Osteoblast (primary cell): ENCODE measurements at places on chromosomes 1 and 21. TPM values are rescaled to one million over a fixed set of nuclear protein-coding genes. Genes with fewer than 3 reads are reported as not detected.

The CHD1L gene
- total RNA-seq = 25.6 and 27.5 TPM in 2 replicates

The TMEM82 gene
- total RNA-seq = not detected in 2 replicates

The WNT2B gene
- total RNA-seq = 1.5 and 2.2 TPM in 2 replicates

The PDE4B gene
- 19.2 and 21.4 TPM in 2 replicates for total RNA-seq

The GNG12 gene
- total RNA-seq = 204 and 219 TPM in 2 replicates

The TAS1R1 gene
- under 0.01 and 0.29 TPM in 2 replicates for total RNA-seq

The PHLDA3 gene
- 116 and 134 TPM in 2 replicates for total RNA-seq

The SNX7 gene
- 78.9 and 86.6 TPM in 2 replicates for total RNA-seq

The SFN gene
- under 0.01 and 0.29 TPM in 2 replicates for total RNA-seq

The CLDN17 gene
- not detected in 2 replicates for total RNA-seq

The GFI1 gene
- total RNA-seq = under 0.01 TPM in 1 of 2 replicates, not detected in the other

The SAMSN1 gene
- total RNA-seq = under 0.01 TPM in 1 of 2 replicates, not detected in the other

DNA sequence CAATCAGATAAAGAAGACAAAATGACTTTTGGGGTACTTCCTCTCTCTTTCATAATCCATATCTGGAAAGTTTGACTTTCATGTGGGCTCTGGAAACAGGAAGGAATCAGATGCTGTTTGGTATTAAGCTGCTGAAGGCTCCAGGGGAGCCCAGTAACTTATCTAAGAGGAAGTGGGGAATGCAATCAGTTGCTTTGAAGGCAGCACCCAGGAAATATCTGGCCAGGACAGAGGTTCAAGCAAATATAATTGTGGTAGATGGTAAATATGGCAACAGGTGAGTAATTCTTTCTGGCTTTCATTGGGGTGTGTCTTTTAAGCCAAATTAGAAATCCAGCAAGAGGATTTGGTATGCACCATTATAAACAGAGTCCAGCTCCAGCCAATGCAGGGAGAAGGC lies 44.4 kb downstream of the COLGALT2 start:
- no peak overlapping the region for H3K4me3 ChIP-seq
- DNase-seq = no peak
- no peaks in the 10 kb centered on the region for H3K36me3 ChIP-seq
- H3K4me1 ChIP-seq = peaks cover 11% of the 10 kb centered on the region
- H3K27me3 ChIP-seq = no peaks in the 10 kb centered on the region

DNA sequence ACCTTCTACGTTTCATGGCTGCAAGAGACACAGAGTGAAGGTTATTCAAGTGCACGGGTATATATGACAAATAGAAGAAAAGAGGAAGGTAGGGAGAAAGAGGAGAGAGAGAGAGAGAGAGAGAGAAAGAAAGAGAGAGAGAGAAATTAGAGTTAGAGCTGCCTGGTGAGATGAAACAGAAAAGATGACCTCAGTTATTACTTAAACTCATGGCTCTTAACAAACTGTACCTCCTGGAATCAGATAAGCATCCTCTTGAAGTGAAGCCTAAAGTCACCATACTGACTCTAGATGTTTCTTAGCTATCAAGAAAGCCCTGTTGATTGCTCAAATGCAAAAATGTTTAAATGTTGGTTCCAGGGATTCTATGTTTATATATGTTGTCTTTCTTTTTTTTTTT lies 597.7 kb upstream of the ZP4 start:
- H3K27ac ChIP-seq = peak overlapping the region; percentile 63
- no peak overlapping the region for H3K4me3 ChIP-seq
- H3K27me3 ChIP-seq = no peaks in the 10 kb centered on the region
- no peaks in the 10 kb centered on the region for H3K36me3 ChIP-seq

GRCh38 chr1:14441302-14441741 lies 157.2 kb upstream of the KAZN start:
- no peaks in the 10 kb centered on the region for H3K36me3 ChIP-seq
- H3K4me3 ChIP-seq = no peak overlapping the region
- peak; percentile 92 for DNase-seq
- H3K4me1 ChIP-seq = peaks cover 39% of the 10 kb centered on the region

- no peak overlapping the region for H3K4me3 ChIP-seq
- peak; percentile 37 for DNase-seq
- no peak overlapping the region for H3K27ac ChIP-seq
- no peaks in the 10 kb centered on the region for H3K4me1 ChIP-seq
Measured at GRCh38 chr1:67496329-67496728, 66.1 kb upstream of the SERBP1 start.

GRCh38 chr1:228001738-228002535 lies 4.9 kb upstream of the WNT3A start:
- DNase-seq = peak; percentile 83
- H3K27me3 ChIP-seq = peaks cover 42% of the 10 kb centered on the region
- no peaks in the 10 kb centered on the region for H3K4me1 ChIP-seq
- H3K27ac ChIP-seq = no peak overlapping the region

DNA sequence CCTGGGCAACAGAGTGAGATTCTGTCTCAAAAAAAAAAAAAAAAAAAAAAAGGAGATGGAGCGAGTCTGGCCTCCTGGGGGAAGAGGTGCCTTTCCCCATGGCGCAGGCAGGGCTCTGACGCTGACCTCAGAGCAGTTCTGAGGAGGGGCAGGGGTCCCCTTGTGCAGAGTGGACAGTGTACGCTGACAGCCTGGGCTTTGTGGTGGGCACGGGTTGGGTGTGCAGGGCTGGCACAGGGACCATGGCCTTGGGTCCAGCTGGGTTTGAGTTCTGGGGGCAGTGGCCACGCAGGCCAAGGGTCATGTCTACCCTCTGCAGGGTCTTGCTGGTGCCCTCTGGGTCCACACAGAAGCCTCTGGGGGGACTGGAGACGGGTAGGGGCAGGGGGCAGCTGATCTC lies 260.1 kb upstream of the C1orf174 start:
- no peaks in the 10 kb centered on the region for H3K36me3 ChIP-seq
- DNase-seq = peak; percentile 56
- H3K4me1 ChIP-seq = no peaks in the 10 kb centered on the region

- no peaks in the 10 kb centered on the region for H3K4me1 ChIP-seq
- no peaks in the 10 kb centered on the region for H3K27me3 ChIP-seq
- no peak for DNase-seq
- no peak overlapping the region for H3K27ac ChIP-seq
- no peak overlapping the region for H3K4me3 ChIP-seq
Measured at GRCh38 chr1:62181532-62181931, 13.1 kb upstream of the L1TD1 start.

- no peaks in the 10 kb centered on the region for H3K36me3 ChIP-seq
- no peak overlapping the region for H3K4me3 ChIP-seq
- H3K27me3 ChIP-seq = no peaks in the 10 kb centered on the region
- H3K4me1 ChIP-seq = peaks cover 32% of the 10 kb centered on the region
Measured at GRCh38 chr21:41482301-41482700, 25.7 kb downstream of the TMPRSS2 start.

DNA sequence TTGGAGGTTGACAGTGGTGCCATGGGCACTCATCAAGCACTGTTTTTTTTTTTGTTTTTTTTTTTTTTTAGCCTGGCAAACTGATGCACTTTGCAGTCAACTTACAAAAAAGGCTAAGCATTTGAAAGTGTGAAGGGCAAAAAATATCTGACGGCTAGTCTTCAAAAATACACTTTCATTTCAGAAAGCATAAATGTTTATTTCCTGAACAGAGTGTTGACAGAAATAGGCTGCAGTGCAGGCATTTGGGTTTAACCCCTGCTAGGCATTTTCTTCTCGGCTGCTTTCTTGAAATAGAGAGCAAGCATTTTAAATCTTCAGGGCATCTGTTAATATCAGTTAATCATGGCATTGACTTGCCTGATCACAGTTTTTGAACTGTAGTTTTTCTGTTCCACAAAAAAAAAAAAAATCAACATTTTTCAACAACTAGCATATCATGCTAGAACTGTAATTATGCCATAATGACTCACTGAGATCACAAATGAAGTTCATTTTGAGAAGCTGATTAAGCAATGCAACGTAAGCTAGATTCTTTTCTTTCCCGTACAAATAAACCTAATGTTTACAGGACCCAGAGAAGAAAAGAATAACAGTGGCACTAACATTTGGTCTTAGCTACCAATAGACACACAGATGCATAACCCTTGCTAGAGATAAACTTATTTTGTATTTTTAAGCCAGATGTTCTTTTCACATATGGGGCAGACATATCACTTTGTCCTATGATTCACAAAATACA lies 100.4 kb upstream of the USH2A start:
- peak; percentile 39 for DNase-seq
- H3K27me3 ChIP-seq = no peaks in the 10 kb centered on the region
- H3K4me3 ChIP-seq = no peak overlapping the region
- H3K4me1 ChIP-seq = no peaks in the 10 kb centered on the region
- no peak overlapping the region for H3K27ac ChIP-seq
- H3K36me3 ChIP-seq = no peaks in the 10 kb centered on the region
